ENCODE measurements at places on chromosomes 16 and 17.

- DNase-seq = no peak
Measured at GRCh38 chr16:17748044-17748719, 277.4 kb upstream of the XYLT1 start.

DNA sequence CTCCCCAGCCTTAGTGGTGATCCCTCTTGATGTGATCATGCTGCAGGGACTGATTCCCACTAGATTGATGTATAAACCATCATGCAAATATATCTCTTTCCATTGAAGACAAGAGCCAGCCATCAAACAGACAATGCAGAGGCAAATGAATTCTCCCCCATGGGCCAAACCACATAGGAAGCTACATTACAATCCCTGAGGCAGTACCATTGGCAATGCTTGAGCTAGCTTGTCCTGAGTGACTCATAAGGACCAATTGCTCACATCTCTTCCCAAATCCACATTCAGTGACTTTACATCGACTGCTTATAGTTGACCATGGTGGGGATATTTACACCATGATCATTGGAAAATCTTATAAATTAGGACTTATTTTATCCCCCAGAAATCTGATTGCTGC, 242.2 kb downstream of the SHISA9 start:
- no peak for DNase-seq

DNA sequence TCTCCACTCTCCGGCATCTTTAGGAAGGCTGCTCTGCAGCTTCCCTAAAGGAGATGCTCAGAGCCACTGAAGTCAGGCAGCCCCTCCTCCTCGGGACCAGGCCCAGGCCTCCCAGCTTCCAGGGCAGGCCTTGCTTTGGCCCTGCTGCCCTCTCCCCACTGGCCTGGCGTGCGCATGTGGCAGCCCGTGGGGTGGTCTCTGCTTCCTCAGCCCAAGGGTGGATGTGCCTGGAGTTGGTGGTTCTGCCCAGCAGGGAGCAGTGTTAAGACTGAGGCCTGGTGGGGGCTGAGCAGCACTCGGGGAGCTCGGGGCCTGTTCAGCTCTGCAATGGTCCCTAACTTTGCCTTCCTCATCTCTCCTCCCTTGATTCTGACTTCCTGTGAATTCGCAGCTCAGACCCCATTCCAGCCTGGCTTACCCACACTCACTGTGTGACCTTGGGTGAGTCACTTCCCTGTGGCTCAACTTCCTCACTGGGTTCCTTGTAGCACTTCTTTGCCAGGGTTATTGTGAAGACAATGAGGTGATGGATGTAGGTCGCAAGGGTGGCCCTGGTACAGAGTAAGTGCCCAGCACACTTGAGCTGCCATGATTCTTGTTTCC, 63.2 kb downstream of the NKD1 start:
- DNase-seq = no peak

DNA sequence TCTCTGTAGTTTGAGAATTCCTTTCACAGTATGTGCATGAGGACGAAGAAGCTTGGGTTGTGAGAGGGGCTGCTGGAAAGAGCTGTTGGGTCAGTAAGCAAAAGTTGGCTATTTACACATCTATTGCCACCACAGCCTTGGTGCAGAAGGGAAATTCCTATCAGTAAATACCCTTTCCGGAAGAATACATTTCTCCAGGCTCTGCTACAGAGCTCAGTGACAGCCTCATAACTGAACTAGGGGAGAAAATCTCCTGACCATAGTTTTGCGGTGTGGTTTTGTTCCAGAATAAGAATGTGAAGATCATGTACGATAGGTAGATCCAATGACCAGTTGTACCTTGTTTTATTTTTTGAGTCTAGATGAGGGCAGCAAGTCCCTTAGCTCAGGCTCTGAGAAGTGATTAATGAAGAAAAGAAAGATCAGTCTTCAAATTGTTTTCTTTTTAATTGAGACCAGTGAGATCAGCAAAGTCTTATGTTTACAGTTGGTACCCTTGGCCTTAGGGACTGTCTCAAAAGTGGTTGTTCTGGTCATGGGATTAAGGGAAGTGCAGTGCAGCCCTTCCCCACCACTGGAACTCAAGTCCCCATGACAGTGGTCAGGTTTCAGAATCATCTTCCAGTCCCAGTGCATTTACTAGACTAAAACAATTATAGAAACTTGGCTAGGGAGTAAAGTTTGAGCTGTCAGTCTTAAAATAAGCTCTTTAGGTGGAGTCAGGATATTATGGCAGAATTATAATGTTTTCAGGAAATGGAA, 123.5 kb downstream of the PHKB start:
- DNase-seq = no peak

DNA sequence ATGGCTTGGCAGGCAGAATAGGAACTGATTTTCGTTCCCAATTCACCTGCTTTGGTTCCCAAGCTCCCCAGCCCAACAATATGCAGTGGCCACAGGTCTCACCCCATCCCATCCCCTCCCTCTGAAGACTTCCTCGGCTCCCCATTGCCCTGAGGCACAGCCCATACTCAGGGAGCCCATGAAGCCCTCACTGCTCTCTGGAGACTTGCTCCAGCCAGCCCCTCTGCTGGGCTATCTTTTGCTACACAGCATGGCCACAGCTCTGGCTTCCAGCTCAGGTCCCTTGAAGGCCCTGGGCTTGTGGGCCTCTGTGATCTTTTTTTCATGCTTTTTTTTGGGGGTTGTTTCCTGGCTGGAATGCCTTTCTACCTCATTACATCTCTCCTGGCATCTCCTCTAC, 8.5 kb upstream of the RNF222 start:
- no peak for DNase-seq

DNA sequence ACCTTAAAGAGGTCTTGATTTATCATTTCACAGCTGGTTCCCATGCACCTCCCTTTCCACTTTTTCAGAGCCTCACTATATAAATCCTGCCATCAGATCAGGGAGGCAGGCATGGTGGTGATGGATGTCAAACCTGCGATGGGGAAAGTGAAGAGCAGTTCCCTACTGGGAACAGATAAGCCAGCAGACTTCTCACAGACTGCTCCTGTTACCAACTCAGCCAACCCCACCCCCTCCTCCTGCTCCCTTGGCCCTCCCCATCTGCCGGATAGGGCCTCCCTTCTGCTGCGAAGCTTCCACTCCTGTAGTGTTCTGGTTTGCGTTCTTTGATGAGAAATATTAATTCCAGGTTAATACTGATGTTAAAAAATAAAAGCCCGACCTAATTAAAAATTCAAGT, 232.1 kb downstream of the STX8 start:
- no peak for DNase-seq

DNA sequence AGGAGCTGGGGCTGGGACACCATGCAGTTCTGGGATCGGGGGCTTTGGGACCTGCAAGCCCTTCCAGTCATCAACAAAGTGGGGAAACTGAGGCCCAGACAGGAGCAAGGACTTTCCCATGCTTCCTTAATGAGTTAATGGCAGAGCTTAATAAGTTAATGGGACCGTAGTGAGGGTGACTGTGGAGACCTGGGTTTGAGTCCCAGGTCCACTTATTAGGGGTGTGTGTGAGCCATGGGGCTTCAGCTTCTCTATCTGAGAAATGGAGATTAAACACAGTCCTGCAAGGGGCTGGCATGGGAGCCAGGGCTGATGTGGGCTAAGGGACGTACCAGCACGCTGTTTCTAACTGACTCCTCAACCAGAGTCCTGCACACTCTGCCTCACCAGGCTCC, 41.7 kb upstream of the NKD1 start:
- DNase-seq = no peak

DNA sequence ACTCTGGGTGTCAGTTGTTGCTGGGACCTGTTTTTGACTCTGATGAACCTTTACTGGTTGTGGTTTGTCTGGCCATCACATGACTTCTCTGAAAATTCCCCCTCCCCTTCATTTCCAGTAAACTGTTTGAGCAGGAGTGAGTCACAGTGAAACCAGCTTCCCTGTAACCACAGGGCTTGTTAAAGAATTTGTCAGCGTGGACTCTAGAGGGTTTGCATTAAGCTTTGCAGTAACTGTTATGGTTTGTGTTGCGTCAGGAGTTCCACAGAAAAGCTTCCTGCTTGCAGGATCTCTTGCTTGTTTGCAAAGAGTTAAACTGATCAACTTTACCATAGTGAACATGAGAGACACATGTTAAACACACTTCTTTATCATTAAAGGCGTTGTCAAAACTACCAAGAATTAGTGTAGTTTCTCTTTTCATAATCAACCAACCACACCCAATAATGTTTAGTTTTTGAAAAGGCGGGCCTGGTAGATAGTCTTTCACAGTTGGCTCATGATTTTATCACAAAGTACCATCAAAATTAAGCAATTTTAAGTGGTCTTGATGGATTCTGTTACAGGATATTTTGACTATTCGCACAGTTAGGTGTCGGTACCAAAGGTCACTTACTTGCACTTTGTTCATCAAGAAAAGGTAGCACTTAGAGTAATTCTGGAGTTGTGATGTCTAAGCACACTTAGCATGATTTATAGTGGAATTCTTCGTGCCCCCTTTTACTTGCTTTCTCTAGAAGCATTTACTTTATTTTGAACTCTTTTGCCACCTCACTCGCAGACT, 79.3 kb downstream of the VMP1 start:
- peak; percentile 82 for DNase-seq

GRCh38 chr16:85168732-85169256, 56.5 kb upstream of the CIBAR2 start:
- DNase-seq = no peak

DNA sequence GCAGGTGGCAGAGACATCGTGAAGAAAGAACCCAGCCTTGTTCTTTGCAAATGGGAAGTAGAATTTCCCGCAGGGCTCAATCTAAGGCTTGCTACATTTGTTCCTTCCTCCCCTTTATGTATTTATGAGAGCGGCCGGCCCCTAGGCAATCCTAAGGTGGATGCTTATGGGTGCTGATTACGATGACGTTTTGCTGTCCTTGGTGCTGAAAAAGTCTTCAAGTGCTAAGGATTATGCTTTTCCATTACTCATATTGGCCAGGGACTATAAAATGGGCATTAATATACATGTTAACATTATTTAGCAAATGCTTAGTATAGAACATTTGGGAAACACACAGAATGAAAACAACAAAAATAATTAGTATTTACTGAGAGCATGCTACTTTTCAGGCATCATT, 313.3 kb upstream of the XYLT1 start:
- DNase-seq = no peak

All from mucosa of gallbladder (tissue), 1 donor.